ENCODE measurements at places on chromosomes 13 and 19.

DNA sequence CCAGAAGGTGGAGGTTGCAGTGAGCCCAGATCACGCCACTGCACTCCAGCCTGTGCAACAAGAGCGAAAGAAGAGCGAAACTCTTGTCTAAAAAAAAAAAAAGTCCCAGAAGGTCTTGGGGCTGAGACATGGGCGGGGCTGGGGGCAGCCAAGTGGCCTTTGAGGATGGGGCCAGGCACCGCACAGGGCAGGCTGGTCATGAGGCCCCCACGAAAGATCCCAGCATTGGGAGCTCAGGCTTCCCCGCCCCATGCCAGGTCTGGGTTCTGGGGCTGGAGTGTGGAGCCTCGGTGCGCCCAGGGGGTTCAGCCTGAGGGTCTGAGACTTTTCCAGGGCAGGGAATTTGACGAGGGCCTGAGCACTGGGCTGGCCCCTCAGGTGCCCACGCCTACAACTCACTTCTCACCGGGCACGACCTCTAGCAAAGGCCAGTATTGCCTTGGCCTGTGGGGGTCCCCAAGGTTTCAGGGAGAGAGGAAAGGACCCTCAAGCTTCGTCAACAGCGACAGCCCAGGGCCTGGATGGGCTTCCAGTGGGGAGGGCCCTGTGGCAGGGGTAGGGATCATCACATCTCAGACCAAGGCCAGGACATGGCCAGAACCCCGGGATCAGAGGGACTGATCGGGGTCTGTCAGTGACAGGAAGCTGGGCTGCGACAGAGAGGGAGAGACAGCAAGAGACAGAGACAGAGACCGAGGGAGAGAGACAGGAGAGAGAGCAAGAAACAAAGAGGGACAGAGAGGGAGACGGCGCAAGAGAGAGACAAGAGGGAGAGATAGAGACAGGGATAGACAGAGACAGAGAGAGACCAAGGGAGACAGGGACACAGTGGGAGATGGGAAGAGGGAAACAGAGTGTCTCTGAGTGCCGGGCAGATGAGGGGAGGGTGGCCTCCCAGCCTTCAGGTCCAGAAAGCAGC, 7.5 kb upstream of the MEX3D start:
- no peak for DNase-seq

DNA sequence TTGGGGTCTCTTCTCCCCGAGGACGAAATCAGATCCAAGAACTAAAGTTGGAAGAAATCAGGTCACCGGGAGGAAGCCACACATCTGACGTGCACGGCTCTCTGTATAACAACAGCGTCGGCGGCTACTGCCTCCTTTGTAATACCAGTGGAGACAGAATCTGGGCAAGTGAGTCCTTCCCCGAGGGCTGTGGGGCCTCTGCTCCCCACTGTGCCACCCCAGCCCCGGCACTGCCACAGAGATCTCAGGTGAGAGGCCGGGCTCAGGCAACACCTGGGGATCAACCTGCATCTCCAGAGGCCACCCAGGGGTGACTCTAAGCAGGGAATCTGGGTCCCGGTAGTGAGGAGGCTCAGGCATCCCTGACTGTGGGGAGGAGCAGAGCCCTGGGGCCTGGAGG, 33.7 kb upstream of the C13orf46 start:
- no peak for DNase-seq

DNA sequence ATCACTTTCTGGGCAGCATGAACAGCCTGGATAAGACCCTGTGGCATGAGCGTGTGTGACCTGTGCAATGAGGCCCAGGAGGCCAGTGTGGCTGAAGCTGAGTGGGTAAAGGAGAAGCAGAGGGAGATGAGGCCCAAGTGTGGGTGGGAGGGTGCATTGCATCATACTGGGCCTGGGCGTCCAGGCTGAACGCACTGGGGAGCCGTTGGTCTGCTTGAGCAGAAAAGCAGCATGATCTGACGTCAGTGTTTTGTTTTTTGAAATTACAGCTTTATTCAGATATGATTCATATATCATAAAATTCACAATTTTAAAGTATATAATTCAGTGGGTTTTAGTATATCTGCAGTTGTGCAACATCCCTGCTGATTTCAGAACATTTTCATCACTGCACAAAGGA, 409.7 kb downstream of the HS6ST3 start:
- DNase-seq = no peak

GRCh38 chr13:73754727-73755292, 379.4 kb downstream of the KLF12 start:
- no peak for DNase-seq

DNA sequence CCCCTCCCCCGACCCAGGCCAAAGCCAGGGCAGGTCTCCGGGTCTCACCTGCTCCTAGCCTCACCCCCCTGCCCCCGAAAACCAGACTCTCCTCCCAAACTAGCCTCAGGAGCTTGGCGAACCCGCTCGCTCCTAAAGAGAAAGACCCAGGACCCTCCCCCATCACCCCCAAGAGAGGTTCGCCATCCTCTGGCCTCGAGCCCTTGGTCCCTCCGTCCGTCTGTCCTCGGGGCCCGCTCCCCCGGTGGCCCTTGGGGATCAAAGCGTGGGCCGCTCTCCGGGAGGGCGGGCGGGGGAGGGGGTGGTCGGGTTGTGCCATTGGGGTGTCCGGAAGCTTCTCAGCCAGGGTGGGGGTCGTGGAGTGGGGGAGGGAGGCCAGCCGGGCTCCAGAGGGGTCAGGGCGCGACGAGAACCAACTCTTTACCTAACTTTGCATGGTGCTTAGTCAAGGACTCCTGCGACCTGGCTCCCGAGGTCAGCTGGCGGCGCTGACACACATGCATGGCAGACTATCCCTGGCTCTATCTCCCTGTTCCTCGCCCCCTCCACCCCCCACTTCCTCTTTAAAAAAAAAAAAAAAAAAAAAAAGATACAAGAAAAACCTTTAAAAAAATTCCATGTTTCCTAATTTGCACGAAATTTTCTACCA, 15.6 kb downstream of the SMIM24 start:
- no peak for DNase-seq

DNA sequence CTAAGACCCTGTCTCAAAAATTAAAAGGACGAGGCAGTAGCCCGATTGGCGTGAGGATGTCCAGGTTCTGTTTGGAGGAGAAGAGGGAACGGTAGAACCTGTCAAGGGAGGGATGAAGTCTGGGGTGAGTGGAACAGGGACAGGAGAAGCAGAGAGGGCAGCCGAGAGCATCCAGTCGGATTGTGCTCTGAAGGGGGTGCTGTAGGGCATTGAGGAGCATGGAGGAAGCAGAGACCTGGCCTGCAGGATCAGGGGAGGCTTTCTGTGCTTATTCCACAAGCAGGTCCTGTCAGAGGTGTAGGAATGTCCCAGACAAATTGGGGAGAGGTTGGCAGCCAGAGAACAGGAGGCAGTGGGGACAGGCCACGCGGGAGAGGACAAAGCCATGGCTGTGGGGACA, 14.1 kb downstream of the AP2A1 start:
- DNase-seq = no peak

DNA sequence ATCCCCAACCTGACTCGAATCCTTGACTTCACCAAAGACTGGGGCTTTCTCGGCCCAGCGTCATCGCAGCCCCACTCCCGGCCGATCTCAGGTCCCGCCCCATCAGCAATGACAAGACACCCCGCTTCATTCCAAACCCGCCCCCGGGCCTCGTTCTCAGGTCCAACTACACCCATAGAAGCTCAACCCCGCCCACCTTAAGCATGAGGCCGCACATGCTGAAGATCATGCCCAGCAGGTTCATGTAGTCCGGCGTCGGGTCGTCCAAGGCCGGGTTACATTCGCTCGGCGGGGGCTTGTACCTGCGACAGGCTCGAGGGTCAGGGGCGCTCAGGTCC, 2.3 kb downstream of the WDR83 start:
- DNase-seq = peak; percentile 49

- DNase-seq = peak; percentile 76
Observed at GRCh38 chr19:48351341-48351752, 12.4 kb downstream of the TMEM143 start.

GRCh38 chr13:60887711-60888110, 490.7 kb downstream of the TDRD3 start:
- no peak for DNase-seq

DNA sequence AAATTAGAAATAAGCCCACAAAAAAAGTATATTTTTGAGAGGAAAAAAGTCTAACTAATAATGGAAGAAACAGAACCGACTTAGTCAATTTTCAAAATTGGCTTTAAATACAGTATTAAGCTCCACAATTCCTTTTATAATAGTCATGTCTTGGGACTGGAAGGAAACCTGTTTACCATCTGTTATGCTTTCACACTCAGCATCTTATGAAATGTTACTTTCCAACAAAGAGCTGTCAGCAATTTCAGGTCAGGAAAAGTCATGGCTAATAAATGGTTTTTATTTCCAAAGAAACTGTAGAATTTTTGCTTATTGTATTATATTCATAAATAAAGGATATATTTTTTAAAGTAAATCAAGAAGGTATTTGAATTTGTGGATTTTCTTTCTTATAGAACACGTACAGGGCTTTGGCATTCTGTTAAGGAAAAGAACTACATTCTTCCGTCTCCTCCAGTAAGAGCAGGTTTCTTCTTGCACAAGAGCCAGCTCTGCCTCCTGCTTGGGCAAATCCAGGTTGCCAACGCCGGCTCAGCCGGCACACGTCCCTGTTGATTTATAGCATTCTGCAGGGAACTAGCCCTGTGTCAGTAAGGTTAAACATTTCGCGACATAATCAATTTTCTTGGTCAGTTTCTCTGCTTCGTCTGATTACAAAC, 52.9 kb upstream of the GPR12 start:
- no peak for DNase-seq

DNA sequence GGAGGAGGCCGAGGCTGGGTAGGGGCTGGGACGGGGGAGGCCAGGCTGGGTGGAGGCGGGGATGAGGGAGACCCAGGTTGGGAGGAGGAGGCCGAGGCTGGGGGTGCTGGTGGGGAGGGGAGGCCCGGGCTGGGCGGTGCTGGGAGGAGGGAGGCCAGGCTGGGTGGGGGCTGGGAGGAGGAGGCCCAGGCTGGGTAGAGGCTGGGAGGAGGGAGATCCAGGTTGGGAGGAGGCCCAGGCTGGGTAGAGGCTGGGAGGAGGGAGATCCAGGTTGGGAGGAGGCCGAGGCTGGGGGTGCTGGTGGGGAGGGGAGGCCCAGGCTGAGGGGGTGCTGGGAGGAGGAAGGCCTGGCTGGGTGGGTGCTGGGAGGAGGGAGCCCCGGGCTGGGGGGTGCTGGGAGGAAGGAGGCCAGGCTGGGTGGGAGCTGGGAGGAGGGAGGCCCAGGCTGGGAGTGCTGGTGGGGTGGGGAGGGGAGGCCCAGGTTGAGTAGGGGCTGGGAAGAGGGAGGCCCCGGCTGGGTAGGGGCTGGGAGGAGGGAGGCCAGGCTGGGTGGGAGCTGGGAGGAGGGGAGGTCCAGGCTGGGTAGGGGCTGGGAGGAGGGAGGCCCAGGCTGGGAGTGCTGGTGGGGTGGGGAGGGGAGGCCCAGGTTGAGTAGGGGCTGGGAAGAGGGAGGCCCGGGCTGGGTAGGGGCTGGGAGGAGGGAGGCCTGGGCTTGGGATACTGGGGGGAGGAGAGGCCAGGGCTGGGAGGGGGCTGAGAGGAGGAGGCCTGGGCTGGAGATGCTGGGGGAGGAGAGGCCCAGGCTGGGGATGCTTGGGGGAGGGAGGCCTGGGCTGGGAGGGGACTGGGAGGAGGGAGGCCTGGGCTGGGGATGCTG, 10.7 kb downstream of the TPGS1 start:
- DNase-seq = no peak

GRCh38 chr19:29002336-29002735, 210.6 kb downstream of the UQCRFS1 start:
- DNase-seq = no peak

GRCh38 chr13:95296326-95296925, 4.8 kb downstream of the ABCC4 start:
- no peak for DNase-seq

GRCh38 chr13:30972888-30973377, 40.5 kb downstream of the TEX26 start:
- no peak for DNase-seq

DNA sequence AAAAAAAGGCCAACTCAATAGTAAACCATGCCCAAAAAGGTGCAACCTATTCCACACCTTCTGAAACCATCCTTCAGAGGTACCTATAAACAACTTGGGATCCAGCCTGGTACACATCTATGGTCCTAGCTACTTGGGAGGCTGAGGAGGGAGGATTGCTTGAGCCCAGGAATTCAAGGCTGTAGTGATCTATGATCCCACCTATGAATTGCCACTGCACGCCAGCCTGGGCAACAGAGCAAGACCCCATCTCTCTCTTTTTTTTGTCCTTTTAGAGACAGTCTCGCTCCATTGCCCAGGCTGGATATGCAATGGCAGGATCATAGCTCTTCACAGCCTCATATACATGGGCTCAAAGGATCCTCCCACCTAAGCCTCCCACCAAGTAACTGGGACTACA, 26.0 kb downstream of the ZSWIM4 start:
- DNase-seq = no peak

DNA sequence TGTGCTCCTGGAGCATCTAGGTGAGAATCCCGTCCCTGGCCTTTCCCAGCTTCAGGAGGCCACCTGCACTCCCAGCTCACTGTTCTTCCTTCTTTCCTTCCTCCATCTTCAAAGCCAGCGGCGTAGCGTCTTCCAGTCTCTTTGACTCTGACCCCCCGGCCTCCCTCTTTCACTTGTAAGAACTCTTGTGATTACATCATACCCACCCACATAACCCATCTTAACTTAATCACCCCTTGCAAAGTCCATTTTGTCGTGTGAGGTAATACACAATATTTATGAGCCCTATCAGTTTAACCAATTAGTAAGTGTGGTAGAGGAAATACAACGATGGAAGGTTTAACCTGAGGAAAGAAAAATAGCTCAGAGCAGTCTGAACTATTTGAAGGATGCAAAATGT, 4.6 kb upstream of the CDC16 start:
- DNase-seq = no peak

- DNase-seq = no peak
Observed at GRCh38 chr13:97141564-97142005, 80.5 kb upstream of the MBNL2 start.

GRCh38 chr13:33250609-33251008, 34.9 kb downstream of the STARD13 start:
- DNase-seq = no peak

DNA sequence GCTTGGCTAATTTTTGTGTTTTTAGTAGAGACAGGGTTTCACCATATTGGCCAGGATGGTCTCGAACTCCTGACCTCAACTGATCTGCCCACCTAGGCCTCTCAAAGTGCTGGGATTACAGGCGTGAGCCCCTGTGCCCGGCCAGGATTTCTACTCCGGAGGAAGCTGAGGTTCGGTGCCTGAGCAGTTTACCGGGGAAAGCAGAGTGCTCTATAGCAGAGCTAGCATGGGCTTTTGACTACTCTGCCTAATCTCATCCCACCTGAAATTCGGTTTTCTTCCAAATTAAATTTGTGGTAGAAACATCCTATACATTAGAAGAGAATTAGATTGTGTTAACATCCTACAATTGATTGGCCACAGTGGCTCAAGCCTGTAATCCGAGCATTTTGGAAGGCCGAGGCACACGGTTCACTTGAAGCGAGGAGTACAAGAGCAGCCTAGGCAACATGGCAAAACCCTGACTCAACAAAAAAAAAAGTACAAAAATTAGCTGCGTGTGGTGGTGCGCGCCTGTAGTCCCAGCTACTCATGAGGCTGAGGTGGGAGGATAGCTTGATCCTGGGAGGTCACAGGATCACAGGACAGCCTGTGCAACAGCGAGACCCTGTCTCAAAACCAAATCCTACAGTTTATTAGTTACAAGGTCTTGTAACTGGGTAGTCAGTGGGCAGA, 1.6 kb downstream of the RPL13A start:
- no peak for DNase-seq
